ENCODE measurements at places on chromosomes 1 and 21.

DNA sequence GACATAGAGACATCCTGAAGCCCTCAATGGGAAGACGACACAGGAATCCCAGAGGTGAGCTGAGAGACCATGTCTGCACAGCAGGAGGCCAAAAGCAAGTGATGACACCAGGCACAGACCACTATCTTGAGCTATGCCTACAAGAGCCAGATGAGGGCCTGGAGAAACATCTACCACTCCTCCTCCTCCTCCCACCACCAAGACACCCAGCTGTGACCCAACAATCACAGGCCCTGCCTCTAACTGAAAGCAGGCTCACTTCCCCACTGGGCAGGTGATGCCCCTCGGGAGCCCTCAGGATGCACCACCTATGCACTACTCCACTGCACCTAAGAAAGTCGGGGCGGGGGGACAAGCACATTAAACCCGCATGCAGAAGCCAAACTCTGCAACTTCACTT lies 16.5 kb downstream of the TADA1 start:
- H3K36me3 ChIP-seq = peaks cover 71% of the 10 kb centered on the region
- no peak overlapping the region for H3K27ac ChIP-seq
- no peak overlapping the region for H3K4me3 ChIP-seq
- H3K27me3 ChIP-seq = no peaks in the 10 kb centered on the region

- no peak overlapping the region for H3K4me3 ChIP-seq
- H3K27ac ChIP-seq = no peak overlapping the region
- no peak for DNase-seq
- H3K4me1 ChIP-seq = no peaks in the 10 kb centered on the region
Observed at GRCh38 chr1:245461681-245462080, 306.9 kb downstream of the KIF26B start.

DNA sequence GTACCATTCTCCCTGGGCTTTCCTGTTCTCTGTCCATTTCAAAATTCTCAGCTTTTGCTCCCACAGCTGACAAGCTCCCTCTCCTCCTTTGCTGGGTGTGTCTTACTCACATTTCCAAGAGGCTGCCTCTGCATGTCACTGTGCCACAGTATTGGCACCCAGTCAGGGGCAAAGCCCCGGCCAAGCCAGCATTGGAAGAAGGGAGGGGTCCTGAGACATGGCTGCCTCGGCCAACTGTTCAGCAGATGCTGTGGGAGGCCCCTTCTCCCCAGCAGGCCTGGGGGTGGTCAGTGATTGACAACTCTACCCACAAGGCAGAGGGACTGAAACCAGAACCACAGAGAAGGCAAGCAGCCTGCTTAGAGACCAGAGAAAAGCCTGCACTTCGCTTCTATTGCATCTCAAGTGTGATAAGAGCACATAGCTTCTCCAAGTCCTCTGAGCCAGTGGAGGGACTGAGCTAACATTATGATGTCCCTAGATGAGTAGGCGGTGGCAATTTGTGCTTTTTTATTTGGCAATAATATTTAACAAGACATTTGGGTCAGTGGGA lies 294.1 kb downstream of the SIPA1L2 start:
- DNase-seq = no peak
- H3K27ac ChIP-seq = no peak overlapping the region
- no peaks in the 10 kb centered on the region for H3K36me3 ChIP-seq

DNA sequence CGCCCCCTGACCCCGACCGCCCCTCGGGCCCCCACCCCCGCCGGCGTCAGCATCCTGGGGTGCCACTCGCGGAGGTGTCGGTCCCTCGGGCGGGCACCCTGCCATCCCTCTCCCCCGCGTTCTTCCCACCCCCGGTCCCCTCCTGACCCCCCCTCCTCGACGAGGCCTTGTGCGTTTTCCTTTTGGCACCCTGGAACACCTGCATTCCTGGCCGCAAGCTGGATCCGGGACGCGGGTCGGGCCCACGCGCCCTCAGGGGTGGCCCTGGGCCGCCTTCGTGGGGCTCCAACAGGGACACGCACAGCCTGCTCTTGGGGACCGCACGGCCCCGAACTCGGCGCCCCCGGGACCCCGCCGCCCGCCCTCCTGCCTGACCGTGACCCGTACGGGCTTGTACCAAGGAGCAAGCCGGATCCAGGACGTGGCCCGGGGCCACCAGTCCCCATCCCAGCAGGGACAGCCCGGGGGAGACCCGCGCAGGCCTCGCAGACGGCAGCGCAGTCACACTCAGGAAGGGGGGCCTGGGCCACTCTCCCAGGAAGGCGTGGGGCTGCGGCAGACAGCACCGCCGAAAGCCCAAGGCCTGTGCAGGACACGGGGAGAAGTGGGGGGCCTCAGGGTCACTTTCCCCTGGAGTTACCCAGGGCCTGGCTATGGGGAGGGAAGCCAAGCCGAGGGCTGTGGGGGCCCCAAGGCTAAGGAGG lies 579 bp upstream of the SLC19A1 start:
- no peak for DNase-seq
- H3K4me3 ChIP-seq = peak overlapping the region; percentile 45
- peaks cover 23% of the 10 kb centered on the region for H3K4me1 ChIP-seq
- no peaks in the 10 kb centered on the region for H3K36me3 ChIP-seq

DNA sequence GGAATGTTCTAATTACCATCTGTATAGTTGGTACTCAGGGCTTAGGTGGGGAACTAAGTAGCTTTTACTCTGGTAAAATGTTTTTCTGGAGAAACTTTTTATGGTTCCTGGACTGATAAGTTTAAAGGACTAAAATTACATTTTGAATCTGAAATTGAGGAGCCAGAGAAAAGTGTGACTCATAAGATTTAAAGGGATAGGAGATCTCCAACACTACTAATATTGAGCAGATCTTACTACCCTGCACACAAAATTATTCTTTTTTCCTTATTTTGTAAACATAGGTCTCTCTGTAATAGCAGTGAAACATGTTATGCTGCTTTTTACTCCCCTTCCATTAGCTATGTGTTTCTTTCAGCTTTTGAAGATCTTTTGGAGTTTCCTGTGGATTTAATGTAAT lies 32.5 kb downstream of the MTF2 start:
- H3K4me1 ChIP-seq = no peaks in the 10 kb centered on the region
- no peak overlapping the region for H3K4me3 ChIP-seq
- H3K27me3 ChIP-seq = no peaks in the 10 kb centered on the region
- peaks cover 43% of the 10 kb centered on the region for H3K36me3 ChIP-seq

DNA sequence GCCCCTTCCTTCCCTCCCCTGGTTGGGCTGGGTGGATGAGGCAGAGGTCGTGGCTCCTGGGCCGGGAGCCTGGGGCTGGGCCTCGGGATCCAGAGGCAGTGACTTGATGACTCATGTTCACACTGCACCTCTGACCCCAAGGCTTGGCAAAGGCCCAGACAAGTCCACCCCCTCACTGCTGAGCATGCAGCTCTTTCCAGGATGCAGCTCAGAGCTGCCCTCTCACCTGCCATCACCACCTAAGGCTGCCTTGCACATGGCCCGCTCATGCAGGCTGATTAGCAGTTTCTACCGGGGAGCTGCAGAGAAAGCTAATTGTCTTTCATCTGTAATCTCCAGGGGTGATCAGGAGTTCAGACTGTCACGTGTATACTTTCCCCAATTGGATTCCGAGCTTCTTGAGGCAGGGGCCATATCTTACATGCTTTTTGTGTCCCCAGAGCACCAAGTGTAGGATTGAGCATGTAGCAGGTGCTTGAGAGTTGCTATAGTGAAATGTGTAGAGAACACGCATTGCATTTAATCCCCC lies 62.1 kb downstream of the LRRN2 start:
- H3K27me3 ChIP-seq = no peaks in the 10 kb centered on the region
- no peak for DNase-seq
- no peak overlapping the region for H3K4me3 ChIP-seq
- H3K4me1 ChIP-seq = no peaks in the 10 kb centered on the region

GRCh38 chr1:27031235-27032118 lies 18.8 kb upstream of the TENT5B start:
- peak; percentile 21 for DNase-seq
- peaks cover 5% of the 10 kb centered on the region for H3K4me1 ChIP-seq
- H3K4me3 ChIP-seq = no peak overlapping the region
- H3K27ac ChIP-seq = no peak overlapping the region

- no peak overlapping the region for H3K4me3 ChIP-seq
- H3K27ac ChIP-seq = no peak overlapping the region
- DNase-seq = no peak
- no peaks in the 10 kb centered on the region for H3K36me3 ChIP-seq
Observed at GRCh38 chr1:40634901-40635655, 30.4 kb downstream of the RIMS3 start.
